Natural killer cell treated with Interleukin-12 subunit alpha and Interleukin-12 subunit beta and Interleukin-15 and Interleukin-18, amount 100 ng/mL, for 72 hours (primary cell): ENCODE measurements at places on chromosomes 1 and 21. TPM values are rescaled to one million over a fixed set of nuclear protein-coding genes. Genes with fewer than 3 reads are reported as not detected.

- DNase-seq, result no peak
These were observed 45.2 kb upstream of the RXRG start for GRCh38 chr1:165490175-165490574.

- DNase-seq, result no peak
These were observed 6.0 kb downstream of the KCND3 start for GRCh38 chr1:111983500-111983899.

DNA sequence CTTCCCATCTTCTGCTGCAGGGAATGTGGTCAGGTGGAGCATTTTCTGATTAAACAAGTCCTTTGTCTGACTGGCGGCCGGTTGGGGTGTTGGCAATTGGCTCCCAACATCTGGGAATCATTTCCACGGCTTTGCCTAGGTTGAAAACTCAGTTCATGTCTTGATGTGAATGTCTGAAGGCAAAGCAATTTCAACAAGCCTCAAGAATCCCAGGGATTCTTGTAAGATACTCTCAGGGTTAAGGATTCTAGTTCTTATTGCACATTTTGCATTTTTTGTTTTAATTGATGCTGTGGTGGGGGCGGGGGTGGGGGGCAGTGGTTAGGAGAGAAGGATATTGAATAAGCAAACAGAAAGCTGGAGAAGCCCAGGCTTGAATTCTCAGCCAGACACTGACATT is 273.9 kb downstream of the KIF26B start:
- DNase-seq, result no peak

GRCh38 chr1:227372726-227373130 is 54.4 kb upstream of the CDC42BPA start:
- no peak for DNase-seq

DNA sequence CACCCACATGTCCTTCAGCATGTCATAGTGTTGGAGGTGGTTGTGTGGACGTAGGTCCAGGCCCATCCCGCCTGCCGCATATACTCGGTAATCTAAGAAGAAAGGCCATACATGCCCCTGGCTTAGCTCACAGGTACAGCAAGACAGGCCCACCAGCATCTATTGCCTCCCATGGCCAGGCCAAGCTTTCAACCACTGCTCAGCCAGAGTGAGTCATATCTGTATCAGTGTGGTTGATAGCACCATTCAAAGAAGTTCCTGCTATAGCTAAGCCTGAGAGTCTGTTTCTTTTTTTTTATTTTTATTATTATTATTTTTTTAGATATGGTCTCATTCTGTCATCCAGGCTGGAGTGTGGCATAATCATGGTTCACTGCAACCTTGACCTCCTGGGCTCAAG is 17.0 kb downstream of the KLHDC8A start:
- no peak for DNase-seq

DNA sequence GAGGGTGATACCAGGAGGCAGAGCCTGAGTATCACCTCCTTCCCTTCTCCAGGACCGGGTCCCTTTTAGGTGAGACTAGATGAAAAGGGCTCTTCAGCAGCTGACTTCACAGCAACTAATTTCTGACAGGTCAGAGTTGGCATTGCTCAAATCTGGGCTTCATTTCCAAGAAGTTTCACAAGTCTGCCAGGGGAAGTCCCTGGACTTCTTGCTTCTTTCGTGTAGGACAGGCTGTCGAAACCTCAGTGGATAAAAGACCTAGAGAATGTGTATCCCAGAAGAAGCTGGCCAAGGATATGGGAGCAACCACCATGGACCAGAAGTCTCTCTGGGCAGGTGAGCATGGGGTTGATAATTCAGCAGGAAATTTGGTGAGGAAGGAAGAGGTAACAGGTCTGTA is at the start of gene CHI3L2:
CHI3L2 (plus strand) TSS at position 280 of the 400 bp plus-strand sequence; CDS start at position 297, 17 bp downstream.
- peak; percentile 69 for DNase-seq

DNA sequence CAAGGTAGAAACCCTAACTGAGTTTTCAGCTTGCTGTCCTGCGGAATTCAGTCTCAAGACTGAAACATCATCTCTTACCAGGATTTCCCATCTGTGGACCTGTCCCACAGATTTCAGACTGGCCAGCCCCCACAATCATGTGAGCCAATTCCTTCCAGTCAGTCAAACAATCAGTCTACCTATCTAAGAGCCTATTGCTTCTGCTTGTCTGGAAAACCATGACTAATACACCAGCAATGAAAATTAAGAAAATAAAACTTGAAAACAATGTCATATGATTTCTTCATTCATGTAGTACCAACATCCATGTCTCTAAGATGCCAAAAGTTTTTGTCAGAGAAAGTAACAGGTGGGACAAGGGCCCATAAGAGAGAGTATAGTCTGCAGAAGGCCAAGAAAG is 57.6 kb upstream of the CRB1 start:
- DNase-seq, result no peak

- no peak for DNase-seq
These were observed 68.4 kb downstream of the POU2F1 start for GRCh38 chr1:167289075-167289442.

- no peak for DNase-seq
These were observed 4.4 kb upstream of the PHC2 start for GRCh38 chr1:33435096-33435820.

HSPA6 gene
- 5.9 TPM for total RNA-seq

RGS8 gene
- total RNA-seq, result not detected
